MCF 10A (cell line): ENCODE measurements at places on chromosomes 12 and 14.

- no peaks in the 10 kb centered on the region for H3K27me3 ChIP-seq
- peak overlapping the region; percentile 93 for H3K4me3 ChIP-seq
- peaks cover 5% of the 10 kb centered on the region for H3K36me3 ChIP-seq
- no peak overlapping the region for H3K27ac ChIP-seq
- peaks cover 10% of the 10 kb centered on the region for H3K4me1 ChIP-seq
- no peak for DNase-seq
Observed at GRCh38 chr14:104817930-104818713, 17.2 kb downstream of the ZBTB42 start.

DNA sequence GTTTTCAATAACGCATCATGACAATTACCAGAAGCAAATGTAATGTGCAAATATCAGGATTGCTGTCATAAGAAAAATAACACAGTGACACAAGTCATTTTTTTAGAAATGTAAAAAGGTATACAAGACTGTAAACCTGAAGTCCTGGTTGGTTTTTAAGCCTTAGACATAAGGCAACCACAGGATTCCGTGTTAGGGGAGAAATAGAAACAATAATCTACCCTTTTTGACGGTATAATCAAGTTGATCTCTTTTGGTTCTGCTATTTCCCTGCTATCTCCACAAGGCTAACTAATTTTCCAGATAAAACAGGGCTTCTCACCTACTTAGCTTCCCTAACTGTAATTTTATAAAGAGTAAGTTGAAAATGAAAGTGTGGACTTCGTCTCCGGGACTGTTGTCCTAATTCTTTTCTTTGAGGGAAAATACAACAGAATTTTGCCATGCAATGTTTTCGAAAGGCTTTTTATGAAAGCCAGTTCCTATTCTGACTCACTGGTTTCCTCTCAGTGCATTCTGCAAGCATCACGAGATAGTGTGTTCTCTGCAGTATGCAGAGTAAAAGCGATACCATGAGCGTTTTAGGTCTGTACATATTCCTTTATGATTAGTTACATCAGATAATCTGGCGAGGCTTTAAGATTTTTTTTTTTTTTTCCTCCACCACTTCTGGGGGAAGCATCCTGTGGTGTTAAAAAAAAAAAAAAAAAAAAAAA, 10.6 kb downstream of the MYO1H start:
- DNase-seq, result no peak
- H3K36me3 ChIP-seq, result no peaks in the 10 kb centered on the region
- no peak overlapping the region for H3K4me3 ChIP-seq
- no peak overlapping the region for H3K27ac ChIP-seq

GRCh38 chr12:100826323-100826722, 31.7 kb downstream of the ANO4 start:
- no peaks in the 10 kb centered on the region for H3K4me1 ChIP-seq
- no peaks in the 10 kb centered on the region for H3K27me3 ChIP-seq
- no peak overlapping the region for H3K27ac ChIP-seq
- DNase-seq, result peak; percentile 61

DNA sequence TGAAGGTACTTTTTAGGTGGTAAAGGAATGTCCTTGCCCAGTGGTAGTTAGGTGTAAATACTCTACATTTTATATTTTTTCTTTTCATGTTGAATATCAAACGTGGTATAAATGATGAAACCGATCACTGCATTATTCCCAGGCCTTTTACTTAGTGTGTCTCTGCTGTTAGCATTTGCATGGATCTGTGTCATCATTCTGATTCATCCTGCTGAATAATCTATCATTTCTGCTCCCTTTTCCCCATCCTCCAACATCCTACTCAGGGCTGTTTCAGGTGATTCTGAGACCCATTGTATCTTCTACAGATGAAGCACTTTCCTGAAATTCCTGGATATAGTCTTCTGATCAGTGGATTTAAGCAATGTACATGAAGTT, 61.0 kb upstream of the PTHLH start:
- no peaks in the 10 kb centered on the region for H3K27me3 ChIP-seq
- peaks cover 13% of the 10 kb centered on the region for H3K4me1 ChIP-seq
- peak overlapping the region; percentile 58 for H3K27ac ChIP-seq
- no peaks in the 10 kb centered on the region for H3K36me3 ChIP-seq
- no peak overlapping the region for H3K4me3 ChIP-seq

DNA sequence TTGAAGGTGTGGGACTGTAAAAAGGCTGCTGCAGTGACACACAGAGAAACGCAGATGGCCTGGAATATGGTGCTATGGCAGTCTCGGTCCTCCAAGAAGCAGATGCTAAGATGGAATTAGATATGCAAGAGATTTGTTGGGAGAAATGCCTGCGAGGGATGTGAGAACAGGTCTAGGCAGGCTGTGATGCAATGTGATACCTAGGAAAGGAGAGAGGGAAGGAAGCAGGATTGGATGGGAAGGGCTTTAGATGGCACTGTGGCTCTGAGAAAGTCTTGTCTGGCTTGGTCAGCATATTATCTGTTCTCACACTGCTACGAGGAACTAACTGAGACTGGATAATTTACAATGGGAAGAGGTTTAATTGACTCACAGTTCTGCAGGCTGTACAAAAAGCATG, 374.4 kb downstream of the BCAT1 start:
- no peak for DNase-seq
- peak overlapping the region; percentile 8 for H3K27ac ChIP-seq
- H3K36me3 ChIP-seq, result no peaks in the 10 kb centered on the region
- no peaks in the 10 kb centered on the region for H3K4me1 ChIP-seq
- H3K4me3 ChIP-seq, result no peak overlapping the region
- no peaks in the 10 kb centered on the region for H3K27me3 ChIP-seq

DNA sequence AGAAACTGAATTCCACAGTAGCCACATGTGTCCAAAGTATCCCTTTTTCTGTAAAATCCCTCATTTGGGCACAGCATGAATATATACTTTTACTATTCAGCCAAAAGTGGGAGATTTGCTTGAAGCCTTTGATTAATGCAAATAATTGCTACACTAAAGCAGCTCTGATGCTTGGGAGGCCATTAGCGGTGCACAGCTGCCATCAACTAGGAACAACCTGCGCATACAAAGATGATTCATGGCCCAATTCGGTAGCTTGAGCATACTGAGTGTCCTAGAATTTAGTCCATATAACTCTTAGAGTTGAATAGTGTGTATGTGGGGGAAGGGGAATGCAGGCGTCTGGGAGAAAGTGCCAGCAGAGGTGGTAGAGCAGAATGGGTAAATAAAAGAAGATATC, 277.0 kb upstream of the RMST start:
- H3K27ac ChIP-seq, result no peak overlapping the region
- H3K36me3 ChIP-seq, result no peaks in the 10 kb centered on the region
- no peaks in the 10 kb centered on the region for H3K27me3 ChIP-seq
- no peaks in the 10 kb centered on the region for H3K4me1 ChIP-seq
- DNase-seq, result no peak

GRCh38 chr14:95057851-95058250, 99.5 kb downstream of the DICER1 start:
- H3K27me3 ChIP-seq, result no peaks in the 10 kb centered on the region
- H3K27ac ChIP-seq, result no peak overlapping the region
- H3K4me3 ChIP-seq, result no peak overlapping the region
- no peak for DNase-seq

DNA sequence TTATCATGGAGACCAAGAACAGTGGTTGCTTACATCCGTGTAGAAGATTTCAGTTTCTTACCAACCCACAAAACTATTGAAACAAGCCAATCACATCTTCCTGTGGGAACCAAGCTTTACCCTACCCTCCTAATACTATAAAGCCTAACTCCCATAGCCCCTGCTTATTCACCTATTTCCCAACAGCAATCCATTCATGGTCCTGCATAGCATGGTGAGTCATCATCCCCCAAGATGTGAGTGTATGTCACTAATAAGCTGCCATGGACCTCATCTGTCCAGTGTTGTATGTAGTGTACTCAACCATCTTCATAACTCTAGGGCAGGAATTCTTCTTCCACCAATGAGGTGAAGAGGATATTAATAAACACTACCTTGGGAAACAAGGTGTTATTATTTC, 1620.4 kb upstream of the FLRT2 start:
- peak; percentile 53 for DNase-seq
- H3K4me3 ChIP-seq, result no peak overlapping the region
- no peaks in the 10 kb centered on the region for H3K4me1 ChIP-seq
- H3K27me3 ChIP-seq, result no peaks in the 10 kb centered on the region

DNA sequence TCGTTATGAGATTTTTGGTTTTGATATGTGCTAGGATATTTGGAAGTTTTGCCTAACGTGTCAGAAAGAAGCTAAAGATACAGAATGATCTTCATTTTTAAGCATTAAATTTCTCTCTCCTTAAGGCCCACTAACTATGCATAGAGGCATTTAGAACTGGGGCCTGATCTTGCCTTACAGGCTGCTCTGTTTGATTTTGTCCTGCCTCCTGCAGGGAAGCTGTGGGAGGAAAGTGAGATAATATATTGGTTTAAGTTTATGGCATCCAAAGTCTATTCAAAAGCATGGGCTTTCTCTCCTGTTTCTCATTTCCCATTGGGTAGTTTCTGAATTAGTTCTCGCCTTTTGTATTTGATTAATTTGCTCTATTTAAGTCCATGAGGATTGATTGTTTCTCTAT, 250.3 kb upstream of the FBXO33 start:
- H3K36me3 ChIP-seq, result no peaks in the 10 kb centered on the region
- peaks cover 20% of the 10 kb centered on the region for H3K27me3 ChIP-seq
- no peaks in the 10 kb centered on the region for H3K4me1 ChIP-seq
- H3K4me3 ChIP-seq, result no peak overlapping the region
- H3K27ac ChIP-seq, result no peak overlapping the region
- DNase-seq, result no peak

DNA sequence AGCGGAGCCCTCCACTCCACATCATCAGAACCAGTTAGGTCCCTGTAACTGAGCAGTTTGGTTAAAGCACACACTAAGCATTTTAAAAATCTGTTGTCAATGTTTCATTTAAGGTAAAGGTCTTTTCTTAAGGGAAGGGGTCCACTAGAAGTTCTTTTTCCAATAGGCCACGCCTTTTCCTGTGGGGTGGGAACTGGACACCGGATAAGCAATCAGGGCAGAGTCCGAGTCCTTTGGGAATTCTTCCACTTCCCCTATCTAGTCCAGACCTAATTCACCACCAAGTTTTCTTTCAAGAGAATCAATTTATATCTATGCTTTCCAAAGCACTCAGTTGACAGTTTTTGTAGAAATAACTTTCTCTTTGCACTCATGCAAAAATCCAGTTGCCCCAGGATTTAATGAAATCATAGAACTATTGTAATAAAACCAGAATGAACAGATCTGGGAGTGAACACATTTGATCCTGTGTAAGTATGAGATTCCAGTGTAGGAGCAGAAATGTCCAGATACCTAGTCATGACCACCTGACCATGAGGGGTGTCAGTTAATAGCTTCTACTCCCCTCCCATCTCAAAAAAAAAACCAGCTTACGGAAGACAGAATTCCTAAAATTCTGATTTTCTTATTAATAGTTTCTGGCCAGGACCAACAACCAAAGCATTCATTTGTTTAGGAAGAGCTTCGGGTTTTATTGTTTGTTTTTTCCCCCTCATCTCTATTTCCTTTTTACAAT, 11.7 kb downstream of the VPS37B start:
- DNase-seq, result no peak
- H3K27ac ChIP-seq, result no peak overlapping the region
- H3K4me1 ChIP-seq, result peaks cover 34% of the 10 kb centered on the region
- peaks cover 18% of the 10 kb centered on the region for H3K36me3 ChIP-seq
- H3K27me3 ChIP-seq, result no peaks in the 10 kb centered on the region
- no peak overlapping the region for H3K4me3 ChIP-seq

DNA sequence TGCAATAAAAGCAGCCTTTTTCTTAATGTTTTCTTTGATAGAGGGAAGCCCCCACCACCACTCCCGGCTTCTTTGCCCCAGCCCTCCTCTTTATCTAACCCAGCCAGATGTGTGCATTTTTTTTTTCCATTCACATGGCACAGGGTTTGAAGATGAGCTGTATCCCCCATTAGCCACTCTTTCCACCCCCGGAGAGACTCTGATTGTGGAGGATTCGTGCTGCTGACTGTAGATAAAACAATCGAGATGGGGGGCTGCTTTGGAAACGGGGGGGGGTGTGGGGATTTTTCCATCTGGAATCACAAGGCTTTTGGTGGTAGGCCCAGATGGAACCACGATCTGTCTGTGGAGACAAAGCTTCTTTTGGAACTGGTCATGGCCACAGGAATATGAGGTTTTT, 46.2 kb upstream of the VASH1 start:
- H3K4me3 ChIP-seq, result no peak overlapping the region
- no peak overlapping the region for H3K27ac ChIP-seq
- no peaks in the 10 kb centered on the region for H3K4me1 ChIP-seq
- peaks cover 38% of the 10 kb centered on the region for H3K27me3 ChIP-seq
- no peak for DNase-seq
- H3K36me3 ChIP-seq, result no peaks in the 10 kb centered on the region

DNA sequence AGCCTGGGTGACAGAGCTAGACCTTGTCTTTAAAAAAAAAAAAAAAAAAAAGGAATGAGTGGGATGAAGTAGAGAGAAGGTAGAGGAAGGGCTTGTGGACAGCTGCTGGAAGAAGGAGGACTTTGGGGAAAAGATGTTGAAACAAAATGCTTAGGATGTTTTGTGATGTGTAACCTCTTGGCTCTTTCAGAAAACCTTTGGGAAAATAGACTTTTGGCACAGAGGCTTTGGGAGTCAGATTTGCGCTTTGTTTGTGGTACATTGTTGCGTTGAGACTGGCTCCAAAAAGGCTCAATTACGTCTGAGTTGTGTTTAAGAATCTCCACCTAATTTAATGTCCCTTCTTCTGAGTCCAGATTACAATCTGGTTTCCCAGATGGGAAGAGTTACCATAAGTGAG, 32.9 kb upstream of the SPTLC2 start:
- H3K27me3 ChIP-seq, result no peaks in the 10 kb centered on the region
- H3K4me1 ChIP-seq, result no peaks in the 10 kb centered on the region
- H3K4me3 ChIP-seq, result no peak overlapping the region
- no peak overlapping the region for H3K27ac ChIP-seq
- peaks cover 7% of the 10 kb centered on the region for H3K36me3 ChIP-seq

DNA sequence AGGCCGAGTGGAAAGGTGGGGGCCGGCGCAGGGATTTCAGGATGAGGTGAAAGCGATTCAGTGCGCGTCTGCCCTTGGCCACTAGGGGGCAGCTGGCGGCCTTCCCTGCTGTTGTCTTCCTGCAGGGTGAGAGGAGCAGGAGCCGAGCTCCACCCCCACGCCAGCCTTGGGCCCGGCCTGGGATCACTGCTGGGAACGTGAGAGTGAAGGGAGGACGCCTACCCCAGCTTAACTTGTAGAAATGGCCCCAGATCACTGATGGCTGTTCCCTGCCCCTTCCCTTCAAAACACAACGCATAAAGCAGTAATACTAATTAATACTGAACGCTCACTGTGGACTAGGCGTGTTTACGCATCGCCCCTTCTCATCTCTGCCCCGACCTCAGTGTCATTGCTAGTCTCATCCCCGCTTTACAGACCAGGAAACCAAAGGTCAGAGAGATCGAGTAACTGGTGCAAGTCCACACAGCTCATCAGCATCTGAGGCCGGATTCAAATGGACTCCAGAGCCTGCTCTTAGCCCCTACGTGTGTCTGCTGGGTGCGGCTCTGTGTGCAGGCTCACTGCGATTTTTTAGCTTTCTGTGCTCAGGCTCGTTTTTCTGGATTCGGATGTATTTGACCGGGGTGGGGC, 24.3 kb downstream of the MVK start:
- DNase-seq, result peak; percentile 80
- H3K27me3 ChIP-seq, result no peaks in the 10 kb centered on the region
- H3K4me3 ChIP-seq, result no peak overlapping the region
- no peak overlapping the region for H3K27ac ChIP-seq
- H3K36me3 ChIP-seq, result peaks cover 23% of the 10 kb centered on the region
- peaks cover 8% of the 10 kb centered on the region for H3K4me1 ChIP-seq

GRCh38 chr12:113142173-113142885, 6.8 kb upstream of the RASAL1 start:
- no peaks in the 10 kb centered on the region for H3K36me3 ChIP-seq
- H3K27ac ChIP-seq, result no peak overlapping the region
- H3K27me3 ChIP-seq, result no peaks in the 10 kb centered on the region
- H3K4me1 ChIP-seq, result peaks cover 6% of the 10 kb centered on the region
- DNase-seq, result no peak
